Heart right ventricle (tissue), 16 donors: ENCODE measurements at places on chromosomes 2 and 18. TPM values are rescaled to one million over a fixed set of nuclear protein-coding genes. Genes with fewer than 3 reads are reported as not detected.

Gene DAW1
- 0.22 TPM for polyA plus RNA-seq

Gene CFAP210
- polyA plus RNA-seq: 0.14 TPM

Gene ACADL
- 2.1 TPM for polyA plus RNA-seq

Gene NCKAP5
- 5.5 TPM for polyA plus RNA-seq

Gene KCNIP3
- polyA plus RNA-seq: 6.8 TPM

Gene DTNB
- 7.2 TPM for polyA plus RNA-seq

DNA sequence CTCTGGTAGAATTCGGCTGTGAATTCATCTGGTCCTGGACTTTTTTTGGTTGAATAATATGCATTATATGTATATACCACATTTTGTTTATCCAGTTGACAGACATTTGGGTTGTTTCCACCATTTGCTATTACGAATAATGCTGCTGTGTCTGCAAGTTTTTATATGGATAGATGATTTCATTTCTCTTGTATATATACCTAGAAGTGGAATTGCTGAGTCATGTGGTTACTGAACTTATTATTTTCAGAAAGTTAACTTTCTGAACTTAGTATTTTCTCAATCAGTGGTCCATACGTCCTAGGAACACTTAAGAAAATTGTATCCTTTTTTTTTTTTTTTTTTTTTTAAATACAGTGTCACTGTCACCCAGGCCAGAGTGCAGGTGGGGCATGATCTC, 63.3 kb downstream of the RIF1 start:
- no peaks in the 10 kb centered on the region for H3K27me3 ChIP-seq
- H3K4me1 ChIP-seq: no peaks in the 10 kb centered on the region
- H3K27ac ChIP-seq: no peak overlapping the region
- no peak for DNase-seq
- no peak overlapping the region for H3K4me3 ChIP-seq
- H3K36me3 ChIP-seq: peaks cover 33% of the 10 kb centered on the region

DNA sequence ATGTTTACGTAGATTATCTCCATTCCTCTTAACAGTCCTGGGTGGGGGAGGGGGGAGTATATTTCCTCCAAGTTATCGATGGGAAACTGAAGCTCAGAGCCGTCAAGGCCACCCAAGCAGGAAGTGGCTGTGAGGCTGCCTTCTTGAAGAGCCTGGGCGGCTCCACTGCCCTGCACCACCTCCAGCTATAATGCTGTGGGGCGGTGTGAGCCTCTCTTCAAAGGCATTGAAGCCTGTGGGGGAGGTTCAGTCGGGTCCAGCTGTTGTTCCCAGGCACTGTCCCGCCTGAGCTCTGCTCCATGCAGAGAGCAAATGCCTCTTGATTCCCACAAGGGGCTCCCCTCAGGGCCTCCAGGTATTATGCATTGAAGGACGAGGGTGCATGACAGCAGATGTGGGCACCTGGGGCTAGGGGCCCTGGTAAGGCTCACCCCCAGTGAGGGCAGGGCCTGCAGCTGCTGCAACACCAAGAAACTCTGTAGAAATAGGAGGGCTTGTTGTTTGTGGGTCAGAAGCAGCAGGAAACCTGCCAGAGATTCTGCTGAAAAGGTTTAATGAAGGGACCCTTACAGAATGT, 29.5 kb upstream of the LAPTM4A start:
- no peak for DNase-seq
- H3K4me3 ChIP-seq: no peak overlapping the region
- no peaks in the 10 kb centered on the region for H3K27me3 ChIP-seq
- no peak overlapping the region for H3K27ac ChIP-seq
- H3K36me3 ChIP-seq: no peaks in the 10 kb centered on the region

GRCh38 chr2:177432703-177433102, 40.1 kb downstream of the AGPS start:
- no peak overlapping the region for H3K27ac ChIP-seq
- H3K4me1 ChIP-seq: no peaks in the 10 kb centered on the region
- H3K27me3 ChIP-seq: no peaks in the 10 kb centered on the region
- no peak for DNase-seq

- H3K36me3 ChIP-seq: no peaks in the 10 kb centered on the region
- no peak overlapping the region for H3K4me3 ChIP-seq
- no peak for DNase-seq
- H3K27me3 ChIP-seq: no peaks in the 10 kb centered on the region
Observed at GRCh38 chr2:222989431-222989830, 62.6 kb upstream of the KCNE4 start.

- no peak for DNase-seq
- no peak overlapping the region for H3K4me3 ChIP-seq
- H3K4me1 ChIP-seq: no peaks in the 10 kb centered on the region
- no peaks in the 10 kb centered on the region for H3K36me3 ChIP-seq
Observed at GRCh38 chr18:54052732-54053429, 171.6 kb downstream of the MBD2 start.

- peak overlapping the region; percentile 12 for H3K4me3 ChIP-seq
- DNase-seq: no peak
- no peaks in the 10 kb centered on the region for H3K36me3 ChIP-seq
- H3K27ac ChIP-seq: no peak overlapping the region
- no peaks in the 10 kb centered on the region for H3K27me3 ChIP-seq
Observed at GRCh38 chr2:241638940-241639339, 1.4 kb downstream of the ATG4B start.

DNA sequence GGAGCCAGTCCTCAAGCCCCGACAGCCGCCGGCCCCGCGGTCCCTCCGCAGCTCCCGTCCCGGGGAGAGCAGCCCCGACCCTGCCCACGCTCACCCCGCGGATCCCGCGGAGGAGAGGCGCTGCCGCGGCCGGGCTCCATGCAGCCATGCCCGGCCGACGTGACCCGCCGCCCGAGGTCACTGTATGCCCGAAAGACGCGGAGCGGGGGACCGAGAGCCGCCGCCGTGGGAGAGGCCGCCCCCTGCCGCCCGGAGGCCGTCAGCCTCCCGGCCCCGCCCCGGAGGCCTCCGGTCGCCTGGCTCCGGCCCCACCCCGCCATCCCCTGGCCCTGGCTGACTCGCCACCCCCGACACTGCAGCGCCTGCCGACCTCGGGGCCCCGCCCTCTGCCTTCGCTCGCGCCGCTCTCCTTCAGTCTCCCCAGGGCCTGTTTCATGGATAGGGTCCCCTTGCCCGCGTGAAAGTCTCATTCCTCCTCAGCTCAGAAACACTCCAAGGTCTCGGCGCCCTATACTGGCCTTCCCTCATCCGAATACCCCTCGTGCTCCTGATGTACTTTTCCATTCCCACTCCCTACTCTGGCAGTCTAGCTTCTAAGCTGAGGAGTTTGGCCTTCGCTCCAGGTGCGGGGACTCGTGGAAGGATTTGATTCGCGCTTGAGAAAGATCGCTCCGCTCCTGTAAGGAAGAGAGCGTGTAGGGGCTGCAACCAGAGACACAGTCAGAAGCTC, at the start of gene BOLA3:
Gene BOLA3, minus strand, starts transcription at position 186 of the 730 bp plus-strand sequence. Its CDS starts 38 bp downstream, at position 148.
- H3K27me3 ChIP-seq: no peaks in the 10 kb centered on the region
- peaks cover 11% of the 10 kb centered on the region for H3K4me1 ChIP-seq
- H3K27ac ChIP-seq: peak within 1 kb of the TSS; percentile 78

DNA sequence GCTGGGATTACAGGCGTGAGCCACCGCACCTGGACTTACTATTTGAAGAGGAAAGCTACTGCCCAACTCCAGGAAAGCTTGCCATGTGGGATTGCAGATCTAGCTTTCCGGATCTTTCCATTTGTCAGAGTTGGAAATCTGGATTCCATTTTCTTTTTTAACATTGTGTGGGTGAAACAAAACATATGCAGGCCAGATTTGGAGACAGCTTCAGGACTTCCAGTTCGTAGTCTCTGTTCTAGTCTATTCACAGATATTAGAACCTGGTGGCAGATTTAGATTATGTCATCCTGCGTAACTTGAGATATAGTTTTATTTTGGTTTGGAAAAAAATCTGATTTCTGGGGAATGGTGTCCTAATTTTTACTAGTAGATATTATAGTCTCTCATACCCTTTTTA, 70.5 kb downstream of the ZNF236 start:
- H3K4me3 ChIP-seq: no peak overlapping the region
- no peaks in the 10 kb centered on the region for H3K4me1 ChIP-seq
- H3K27me3 ChIP-seq: no peaks in the 10 kb centered on the region
- H3K27ac ChIP-seq: no peak overlapping the region

- no peak overlapping the region for H3K27ac ChIP-seq
- DNase-seq: no peak
- no peak overlapping the region for H3K4me3 ChIP-seq
- no peaks in the 10 kb centered on the region for H3K4me1 ChIP-seq
- H3K36me3 ChIP-seq: no peaks in the 10 kb centered on the region
- H3K27me3 ChIP-seq: no peaks in the 10 kb centered on the region
Observed at GRCh38 chr2:25590921-25591505, 82.4 kb downstream of the DTNB start.

GRCh38 chr2:230913406-230914143, 11.5 kb downstream of the GPR55 start:
- no peaks in the 10 kb centered on the region for H3K36me3 ChIP-seq
- H3K27ac ChIP-seq: no peak overlapping the region
- H3K4me1 ChIP-seq: no peaks in the 10 kb centered on the region
- H3K27me3 ChIP-seq: peaks cover 23% of the 10 kb centered on the region

GRCh38 chr2:105803773-105804172, 59.1 kb downstream of the NCK2 start:
- no peak for DNase-seq
- no peaks in the 10 kb centered on the region for H3K36me3 ChIP-seq
- no peak overlapping the region for H3K4me3 ChIP-seq
- H3K27me3 ChIP-seq: no peaks in the 10 kb centered on the region

GRCh38 chr2:101003278-101003775, 1.2 kb downstream of the RPL31 start:
- H3K27me3 ChIP-seq: no peaks in the 10 kb centered on the region
- H3K4me3 ChIP-seq: peak overlapping the region; percentile 83
- DNase-seq: no peak
- H3K27ac ChIP-seq: peak overlapping the region; percentile 80

DNA sequence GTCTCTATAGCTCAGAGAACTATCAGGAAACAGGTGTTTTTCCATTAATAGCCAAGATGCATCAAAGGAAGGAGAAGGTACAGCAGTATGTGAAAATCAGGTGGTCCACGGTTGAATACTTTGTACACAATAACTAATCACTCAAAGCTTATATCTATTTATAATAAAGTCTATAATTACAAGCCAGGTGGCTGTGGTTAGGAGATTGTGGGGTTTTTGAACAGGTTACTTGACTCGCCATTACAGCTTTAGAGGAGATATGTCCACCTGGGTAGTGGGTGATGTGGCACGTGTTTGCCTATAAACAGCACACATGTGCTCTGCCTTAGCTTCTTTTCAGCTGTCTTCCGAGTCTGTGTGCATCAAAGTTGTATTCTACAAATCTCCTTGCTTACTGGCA, 892.2 kb upstream of the ZEB2 start:
- no peaks in the 10 kb centered on the region for H3K4me1 ChIP-seq
- no peak overlapping the region for H3K27ac ChIP-seq
- H3K27me3 ChIP-seq: no peaks in the 10 kb centered on the region
- no peak for DNase-seq
- H3K36me3 ChIP-seq: no peaks in the 10 kb centered on the region

GRCh38 chr2:223036790-223037444, 15.1 kb upstream of the KCNE4 start:
- H3K4me1 ChIP-seq: no peaks in the 10 kb centered on the region
- H3K4me3 ChIP-seq: no peak overlapping the region
- H3K27me3 ChIP-seq: no peaks in the 10 kb centered on the region
- no peak overlapping the region for H3K27ac ChIP-seq
- no peaks in the 10 kb centered on the region for H3K36me3 ChIP-seq
- DNase-seq: no peak

DNA sequence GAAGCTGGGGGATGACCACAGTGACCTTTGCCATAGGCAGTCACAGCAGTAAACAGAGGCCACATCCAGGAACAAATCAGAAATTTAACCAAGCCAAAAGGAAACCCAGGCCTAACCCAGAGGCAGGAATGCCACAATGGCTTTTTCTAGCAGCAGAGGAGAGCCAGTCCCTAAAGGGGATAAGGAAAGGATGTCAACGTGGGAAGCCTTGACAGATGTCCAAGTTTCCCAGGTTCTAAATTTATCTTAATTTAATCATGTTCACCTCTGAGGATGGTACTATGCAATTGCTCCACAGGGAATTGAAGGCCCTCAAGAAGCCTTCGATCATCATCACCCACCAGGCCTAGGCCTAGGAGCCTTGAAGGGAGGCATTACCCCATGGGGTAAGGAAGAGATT, 374.7 kb downstream of the TNS1 start:
- no peak for DNase-seq
- no peaks in the 10 kb centered on the region for H3K27me3 ChIP-seq
- no peaks in the 10 kb centered on the region for H3K36me3 ChIP-seq
- no peak overlapping the region for H3K4me3 ChIP-seq
- no peak overlapping the region for H3K27ac ChIP-seq
- peaks cover 18% of the 10 kb centered on the region for H3K4me1 ChIP-seq

DNA sequence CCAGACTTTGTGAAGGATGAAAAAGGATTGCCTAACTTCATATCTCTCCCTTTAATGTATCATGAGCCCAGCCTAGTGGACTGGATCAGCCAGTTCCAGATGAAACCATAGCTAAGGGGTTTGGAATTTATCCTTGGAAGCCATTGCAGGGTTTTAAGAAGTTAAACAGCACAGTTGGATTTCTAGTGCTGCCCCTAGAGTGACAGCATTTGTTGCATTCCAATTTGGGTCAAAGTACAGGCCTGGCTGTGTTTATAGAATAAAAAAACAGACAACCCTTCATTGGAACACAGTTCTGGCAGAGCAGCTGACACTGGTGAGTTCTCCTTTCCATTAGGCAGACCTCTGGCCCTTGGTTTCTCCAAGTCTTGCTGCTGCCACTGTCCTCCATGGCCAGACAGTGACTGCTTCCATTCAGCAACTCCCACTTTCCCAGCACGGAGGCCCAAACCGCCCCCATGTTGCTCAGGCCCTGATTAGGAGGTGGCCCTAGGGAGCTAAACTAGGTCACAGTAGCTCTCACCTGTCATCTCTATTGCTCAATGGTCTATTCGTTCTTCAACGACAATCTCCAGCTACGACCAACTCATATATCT, 8.0 kb downstream of the GPR39 start:
- H3K4me1 ChIP-seq: no peaks in the 10 kb centered on the region
- no peaks in the 10 kb centered on the region for H3K27me3 ChIP-seq
- no peak overlapping the region for H3K27ac ChIP-seq

DNA sequence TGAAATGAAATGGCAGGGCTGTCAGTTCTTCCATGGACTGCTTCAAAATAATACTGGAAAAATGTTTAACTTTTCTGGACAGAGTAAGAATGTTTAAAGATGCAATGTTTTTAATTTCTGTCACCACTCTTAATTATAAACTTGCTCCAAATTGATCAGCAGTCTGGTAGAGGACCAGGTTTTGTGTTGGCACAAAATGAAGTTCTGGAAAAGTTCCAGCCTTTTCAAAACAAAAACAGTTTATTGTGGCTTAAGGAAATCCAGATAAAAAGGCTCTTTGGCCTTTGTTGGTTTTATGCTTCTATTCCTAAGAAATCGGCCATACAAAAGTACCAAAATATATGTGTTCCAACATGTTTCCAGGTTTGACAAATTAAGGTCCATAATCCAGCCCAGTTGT, 48.8 kb downstream of the PTRHD1 start:
- H3K36me3 ChIP-seq: peaks cover 80% of the 10 kb centered on the region
- no peak for DNase-seq
- H3K27me3 ChIP-seq: no peaks in the 10 kb centered on the region
- no peak overlapping the region for H3K27ac ChIP-seq

DNA sequence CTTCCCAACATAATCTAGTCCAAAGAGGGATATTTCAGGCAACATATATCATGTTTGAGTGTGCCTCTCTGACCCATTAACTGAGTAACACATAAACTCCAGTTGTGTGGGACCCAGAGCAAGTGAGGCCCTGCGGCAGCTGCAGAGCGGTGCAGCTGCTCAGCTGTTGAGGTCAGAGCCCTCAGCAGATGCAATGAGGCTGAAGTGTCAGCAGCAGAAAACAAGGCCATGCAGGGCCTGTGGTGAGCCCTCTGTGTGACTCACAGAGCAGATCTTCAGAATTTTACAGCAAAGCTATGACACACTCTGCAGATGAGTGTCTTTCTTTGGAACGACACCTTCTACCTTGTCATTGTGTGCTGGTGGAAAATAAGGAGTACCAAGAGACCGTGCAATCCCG, 168.5 kb downstream of the CBLN2 start:
- no peak for DNase-seq
- no peaks in the 10 kb centered on the region for H3K36me3 ChIP-seq
- no peaks in the 10 kb centered on the region for H3K27me3 ChIP-seq
